ENCODE measurements at places on chromosomes 2 and 18.
A peak's percentile ranks its signal among the peaks of the same experiment; 100 is the strongest.

- DNase-seq = no peak
Observed at GRCh38 chr2:49041061-49041460, 113.3 kb downstream of the FSHR start.

- DNase-seq = no peak
Observed at GRCh38 chr2:133517876-133518275, 50.4 kb downstream of the NCKAP5 start.

- no peak for DNase-seq
Observed at GRCh38 chr2:60054571-60055340, 498.7 kb downstream of the BCL11A start.

- DNase-seq = no peak
Observed at GRCh38 chr18:11178951-11179549, 29.7 kb upstream of the PIEZO2 start.

GRCh38 chr2:145186303-145186702, 666.4 kb upstream of the ZEB2 start:
- DNase-seq = no peak

DNA sequence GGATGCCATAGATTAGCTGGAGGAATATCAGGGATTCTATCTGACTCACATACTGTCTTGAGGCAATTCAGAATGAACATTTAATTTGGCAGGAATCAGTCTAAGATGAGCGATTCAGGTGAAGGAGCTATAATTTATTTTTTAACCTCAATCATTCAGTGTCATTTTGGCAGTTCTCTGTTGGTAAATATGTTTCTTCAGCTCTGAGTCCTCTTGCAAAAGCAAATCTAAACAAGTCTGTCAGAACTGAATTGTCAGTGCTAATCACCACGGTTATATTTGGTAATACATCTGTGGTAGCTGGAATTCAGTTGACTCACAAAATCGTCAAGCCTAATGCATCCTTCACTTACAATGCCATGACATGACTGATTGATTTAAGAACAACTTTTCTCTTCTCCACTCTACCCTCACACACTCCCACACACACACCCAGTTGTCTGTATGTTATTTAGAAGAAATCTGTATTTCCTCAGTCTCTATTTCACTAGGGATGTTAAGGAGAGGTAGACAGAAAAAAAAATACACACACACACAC, 516.6 kb upstream of the NXPH2 start:
- DNase-seq = no peak

DNA sequence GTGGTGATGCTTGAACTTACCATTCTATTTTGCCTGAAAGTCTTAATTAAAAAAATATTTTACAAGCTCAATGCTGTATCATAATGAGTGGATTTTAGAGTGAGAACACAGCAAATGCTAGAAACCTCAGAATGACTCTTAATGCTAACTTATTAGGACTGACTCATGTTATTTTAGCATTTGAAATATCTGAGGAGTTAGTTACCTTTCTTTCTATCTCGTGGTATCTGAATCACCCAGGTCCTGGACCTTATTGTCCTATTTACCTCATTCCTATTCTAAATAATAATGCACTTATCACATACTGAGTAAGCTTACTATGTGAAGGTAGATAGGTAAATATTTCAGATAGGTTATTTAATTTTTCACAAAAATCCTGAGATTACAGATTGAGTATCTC, 70.7 kb downstream of the SOS1 start:
- no peak for DNase-seq

DNA sequence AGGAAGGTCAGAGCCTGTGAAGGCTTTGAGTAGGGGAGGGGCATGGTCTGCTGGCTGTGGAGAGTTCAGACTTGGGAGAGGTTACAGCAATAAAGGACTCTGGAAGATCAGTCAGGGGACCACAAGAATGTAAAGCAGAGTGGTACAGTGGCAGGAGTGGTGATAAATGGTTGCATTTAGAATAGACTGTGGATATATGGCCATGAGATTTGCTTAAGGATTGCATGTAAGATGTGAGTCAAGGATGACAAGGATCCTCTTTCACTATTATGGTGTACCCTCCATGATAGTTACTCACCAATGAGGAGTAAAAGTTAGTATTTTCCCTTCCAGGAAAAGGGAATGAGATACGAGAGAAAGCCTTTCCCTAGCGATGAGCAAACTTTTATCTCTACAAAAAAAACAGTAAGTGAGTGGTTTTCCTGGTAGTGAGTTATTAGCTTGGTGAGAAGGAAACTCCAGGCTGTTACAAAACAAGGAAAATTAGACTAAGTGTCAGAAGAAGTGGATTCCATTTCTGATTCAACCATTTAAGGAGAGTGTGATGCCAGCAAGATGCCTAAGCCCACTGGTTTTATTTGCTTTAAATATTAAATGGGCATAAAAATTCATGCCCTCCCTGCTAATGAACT, 818.0 kb upstream of the ACVR2A start:
- DNase-seq = no peak

DNA sequence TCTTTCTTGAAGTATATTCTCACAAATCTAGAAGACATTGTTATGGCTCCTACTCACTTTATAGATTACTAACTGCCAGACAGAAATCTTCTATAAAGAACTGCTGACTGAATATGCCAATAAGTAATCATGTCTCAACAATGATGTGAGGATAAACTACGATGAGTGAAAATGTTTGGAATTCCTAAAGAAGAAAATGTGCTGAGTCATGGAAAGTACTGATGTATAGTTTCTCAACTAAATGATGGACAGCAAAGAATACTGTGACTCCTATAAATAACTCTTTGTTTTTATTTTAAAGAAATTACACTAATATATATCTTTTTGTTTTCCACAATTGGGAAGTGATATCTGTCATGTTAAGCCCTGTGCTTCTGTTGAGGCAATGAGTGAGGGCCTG, 232.9 kb downstream of the LNPK start:
- DNase-seq = no peak

DNA sequence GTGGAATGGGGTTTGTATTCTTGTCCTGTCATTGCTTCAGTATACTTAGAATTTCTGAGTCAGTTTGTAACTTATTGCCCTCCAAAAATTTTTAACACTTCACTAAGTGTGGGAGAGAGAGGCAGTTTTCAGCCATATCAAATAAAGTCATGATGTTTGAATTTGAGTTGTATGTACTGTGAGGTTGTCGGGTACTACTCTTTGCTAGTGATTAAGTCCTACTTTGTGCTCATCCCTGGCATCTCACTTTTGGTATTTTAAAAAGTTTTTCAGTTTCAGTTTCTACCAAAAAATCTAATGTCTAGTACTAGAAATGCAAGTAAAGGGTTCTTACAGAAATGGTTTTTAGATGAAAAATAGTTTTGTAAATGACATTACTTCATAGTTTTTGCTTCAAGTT, 40.7 kb downstream of the EIF5B start:
- DNase-seq = no peak

- no peak for DNase-seq
Observed at GRCh38 chr2:120140866-120141265, 82.3 kb downstream of the TMEM185B start.

- DNase-seq = no peak
Observed at GRCh38 chr2:25098670-25099486, 57.0 kb downstream of the EFR3B start.

DNA sequence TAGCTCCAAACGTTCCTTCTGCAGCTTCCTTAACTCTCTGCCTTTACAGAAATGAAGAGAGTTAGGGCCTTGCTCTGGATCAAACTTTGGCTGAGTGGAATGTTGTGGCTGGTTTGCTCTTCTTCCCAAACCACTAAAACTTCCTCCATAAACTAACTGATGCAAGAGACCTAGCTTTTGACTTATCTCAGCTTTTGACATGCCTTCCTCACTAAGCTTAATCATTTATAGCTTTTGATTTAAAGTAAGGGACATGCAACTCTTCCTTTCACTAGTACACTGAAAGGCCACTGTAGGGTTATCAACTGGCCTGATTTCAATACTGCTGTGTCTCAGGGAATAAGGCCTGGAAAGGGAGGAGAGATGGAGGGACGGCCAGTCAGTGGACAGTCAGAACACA, 8.3 kb downstream of the PXDN start:
- DNase-seq = no peak

DNA sequence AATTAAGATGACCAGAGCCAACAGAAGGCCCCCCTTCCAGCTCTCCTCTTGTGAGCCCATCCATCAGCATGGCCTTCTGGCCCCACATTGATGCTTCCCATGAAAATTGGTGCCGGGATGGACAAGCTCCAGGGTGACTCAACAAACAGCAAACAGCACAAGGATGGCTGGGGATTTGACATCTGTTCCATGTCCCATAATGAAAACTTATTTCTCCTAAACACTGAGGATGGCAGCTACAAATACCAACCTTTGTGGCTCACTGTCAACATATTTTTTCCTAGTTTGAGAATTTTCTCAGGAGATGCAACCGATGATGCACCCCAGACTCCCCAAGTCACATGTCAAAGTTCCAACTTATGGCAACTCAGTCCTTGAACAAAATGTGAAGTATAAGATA, 169.6 kb upstream of the SIX2 start:
- no peak for DNase-seq

DNA sequence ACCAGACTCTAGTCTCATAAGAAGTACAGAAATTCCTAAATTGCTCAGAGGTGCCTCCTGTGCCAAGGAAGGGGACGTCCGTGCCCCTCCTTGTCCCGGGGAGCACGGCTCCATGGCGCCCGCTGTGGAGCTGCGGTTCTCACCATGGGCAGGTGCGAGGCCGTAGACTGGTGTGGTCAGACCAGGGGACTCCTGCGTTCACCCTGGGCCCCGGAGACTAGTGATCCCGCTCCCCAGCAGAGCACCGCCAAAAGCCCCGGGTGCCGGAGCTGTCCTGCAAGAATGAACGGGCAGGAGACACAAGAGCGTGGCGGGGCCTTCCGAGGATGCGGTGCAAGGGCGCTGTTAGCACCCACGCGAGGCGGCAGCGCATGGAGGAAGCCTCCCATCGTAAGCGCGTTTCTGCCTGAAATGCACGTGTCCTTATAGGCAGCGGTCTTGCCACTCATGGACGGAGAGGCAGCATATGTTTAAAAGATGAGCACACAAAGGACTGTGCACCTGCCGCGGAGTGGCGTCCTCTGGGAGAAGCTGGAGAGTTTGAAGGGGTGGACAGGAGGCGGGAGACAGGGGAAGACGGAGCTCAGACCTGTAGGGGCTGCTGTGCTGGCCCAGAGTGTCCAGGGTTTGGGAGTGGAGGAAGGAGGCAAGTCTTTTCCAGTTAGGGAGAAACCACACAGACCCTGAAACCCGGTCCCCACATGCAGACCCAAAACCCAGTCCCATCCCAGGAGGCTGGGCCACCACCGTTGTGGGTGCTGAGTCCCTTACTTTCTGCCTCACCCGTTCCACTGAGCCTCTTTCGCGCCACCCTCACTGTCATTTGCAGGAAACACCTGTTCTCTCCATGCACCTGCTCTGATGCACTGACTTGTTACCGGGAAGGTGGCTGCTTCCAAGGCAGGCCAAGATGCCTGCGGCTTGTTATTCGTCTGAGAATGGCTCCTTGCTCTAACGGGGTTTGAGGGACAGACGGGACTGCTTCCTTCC, 7.5 kb upstream of the KCNG2 start:
- DNase-seq = peak; percentile 60

GRCh38 chr2:182611009-182611408, 105.0 kb upstream of the DNAJC10 start:
- no peak for DNase-seq

GRCh38 chr2:230246206-230246605, 20.7 kb downstream of the SP140 start:
- DNase-seq = no peak

- DNase-seq = no peak
Observed at GRCh38 chr18:2515908-2516625, 55.2 kb downstream of the METTL4 start.

GRCh38 chr2:241613017-241613780, 23.8 kb downstream of the THAP4 start:
- DNase-seq = no peak

DNA sequence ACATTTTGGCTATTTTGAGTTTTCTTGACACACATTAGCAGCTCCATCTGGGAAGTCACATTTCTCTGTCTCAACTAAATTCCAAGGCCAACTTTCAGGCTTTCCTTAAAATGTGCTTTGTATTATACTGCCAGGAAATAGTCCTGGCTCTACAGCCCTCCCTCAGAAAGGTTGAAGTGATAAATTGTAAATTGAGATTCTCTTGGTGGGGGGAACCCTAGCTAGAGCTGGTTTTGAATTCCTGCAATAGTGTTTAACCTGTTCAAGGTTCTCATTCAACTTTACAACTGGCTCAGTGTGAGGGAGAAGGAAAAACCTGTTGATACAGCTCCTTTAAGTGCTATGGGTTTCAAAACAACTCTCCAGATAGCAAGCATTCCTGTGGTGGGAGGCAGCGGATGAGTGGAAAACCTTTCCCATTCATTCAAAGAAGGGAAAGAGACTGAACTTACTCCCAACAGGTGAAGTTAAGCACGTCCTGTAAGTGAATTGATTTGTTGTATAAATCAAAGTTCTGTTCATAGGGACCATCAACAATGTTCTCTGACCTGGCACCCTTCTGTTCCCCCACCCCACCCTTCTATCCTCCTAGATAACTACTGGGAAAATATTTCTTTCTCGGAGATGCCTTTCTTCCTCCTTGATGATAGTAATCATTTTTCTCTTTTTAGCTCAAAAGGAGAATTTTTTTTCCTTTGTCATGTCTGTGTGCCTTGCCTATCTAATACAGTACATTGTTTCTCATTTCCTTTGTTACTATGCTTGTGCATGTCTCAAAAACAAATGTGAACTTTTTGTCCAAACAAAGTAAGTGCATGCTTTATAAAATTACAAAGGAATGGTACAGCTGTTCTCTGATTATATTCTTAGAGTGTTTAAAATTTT, 44.2 kb upstream of the SLC39A10 start:
- DNase-seq = no peak

DNA sequence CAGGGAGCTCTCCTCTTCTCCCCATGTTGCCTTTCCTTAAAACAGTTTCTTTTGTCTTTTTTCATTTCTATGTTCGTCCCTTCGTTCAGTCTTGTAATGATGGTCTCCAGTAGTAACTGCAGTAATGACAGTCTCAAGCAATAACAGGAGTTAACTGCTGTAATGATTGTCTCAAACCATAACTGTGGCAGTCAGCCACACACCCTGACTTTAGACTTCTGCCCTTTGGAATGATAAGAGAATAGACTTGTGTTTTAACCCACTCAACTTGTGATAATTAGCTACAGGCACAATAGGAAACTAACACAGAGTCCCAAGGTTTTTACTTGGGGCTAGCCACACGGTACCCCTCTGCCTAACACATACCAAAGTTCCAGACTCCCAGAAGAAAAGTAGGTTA, 12.1 kb downstream of the TMEM131 start:
- no peak for DNase-seq

DNA sequence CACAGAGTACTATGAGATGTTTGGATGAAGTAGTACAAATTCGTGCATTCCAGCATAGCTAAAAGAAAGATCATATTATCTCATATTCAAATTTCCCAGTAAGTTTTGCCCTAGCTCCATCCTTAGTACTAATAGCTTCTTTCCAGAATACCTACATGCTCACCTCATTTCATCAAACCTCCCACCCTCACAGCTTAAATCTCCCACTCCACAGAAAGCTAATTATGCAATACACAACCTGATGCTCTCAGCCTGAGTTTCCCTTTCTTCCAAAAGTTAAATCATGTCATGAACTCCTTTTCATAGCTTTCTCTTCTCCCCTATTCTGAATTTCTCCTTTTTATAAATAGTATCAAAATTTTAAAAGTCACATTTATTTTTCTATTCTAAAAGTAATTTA, 34.6 kb downstream of the DNAH6 start:
- no peak for DNase-seq
